Sigmoid colon (tissue), 7 donors: ENCODE measurements at places on chromosomes 6 and 20. TPM values are rescaled to one million over a fixed set of nuclear protein-coding genes. Genes with fewer than 3 reads are reported as not detected.

- no peaks in the 10 kb centered on the region for H3K36me3 ChIP-seq
- H3K4me3 ChIP-seq = no peak overlapping the region
- H3K27ac ChIP-seq = no peak overlapping the region
- no peaks in the 10 kb centered on the region for H3K27me3 ChIP-seq
- no peak for DNase-seq
Observed at GRCh38 chr6:96234444-96234843, 218.7 kb downstream of the FUT9 start.

DNA sequence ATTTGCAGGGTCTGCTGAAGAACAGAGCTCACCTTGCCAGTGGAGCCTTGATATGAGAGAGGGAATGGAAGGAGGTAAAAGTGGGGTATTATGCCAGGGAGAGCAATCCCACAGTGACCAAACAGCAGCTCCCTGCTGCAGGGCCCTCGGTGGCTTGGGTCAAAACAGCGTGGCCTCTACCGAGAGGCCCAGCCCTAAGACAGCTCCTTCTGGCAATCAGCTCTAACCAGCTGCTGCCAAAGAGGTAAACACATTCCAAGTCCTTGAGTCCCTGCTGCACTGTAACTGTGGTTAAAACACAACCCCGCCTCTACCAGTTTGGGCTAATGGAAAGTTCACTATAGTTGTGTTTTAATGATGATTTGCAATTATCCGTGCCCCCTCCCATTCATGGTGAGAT lies 1.4 kb upstream of the DAAM2 start:
- H3K4me1 ChIP-seq = peaks cover 18% of the 10 kb centered on the region
- H3K27me3 ChIP-seq = no peaks in the 10 kb centered on the region
- H3K27ac ChIP-seq = no peak overlapping the region
- no peak overlapping the region for H3K4me3 ChIP-seq

GRCh38 chr6:12266571-12266970 lies 23.6 kb upstream of the EDN1 start:
- no peaks in the 10 kb centered on the region for H3K4me1 ChIP-seq
- H3K36me3 ChIP-seq = no peaks in the 10 kb centered on the region
- H3K27me3 ChIP-seq = no peaks in the 10 kb centered on the region

DNA sequence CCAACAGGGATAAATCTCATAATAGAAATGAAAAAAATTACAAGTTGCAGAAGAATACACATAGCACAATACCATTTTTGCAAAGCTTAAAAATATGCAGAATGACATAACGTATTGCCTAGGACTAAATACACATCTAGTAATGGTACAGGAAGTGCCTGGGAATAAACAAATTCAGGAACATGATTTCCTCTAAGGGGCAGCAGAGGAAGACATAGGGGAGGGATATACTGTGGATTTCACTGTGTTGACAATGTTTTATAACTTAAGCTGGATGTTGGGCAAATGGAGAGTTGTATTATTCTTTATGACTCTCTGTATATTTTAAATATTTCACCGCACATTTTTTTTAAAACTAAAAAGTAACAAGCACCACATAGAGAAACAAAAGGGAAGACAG lies 5.6 kb upstream of the GLO1 start:
- no peak overlapping the region for H3K4me3 ChIP-seq
- peaks cover 7% of the 10 kb centered on the region for H3K4me1 ChIP-seq
- no peaks in the 10 kb centered on the region for H3K27me3 ChIP-seq
- no peaks in the 10 kb centered on the region for H3K36me3 ChIP-seq
- DNase-seq = no peak

DNA sequence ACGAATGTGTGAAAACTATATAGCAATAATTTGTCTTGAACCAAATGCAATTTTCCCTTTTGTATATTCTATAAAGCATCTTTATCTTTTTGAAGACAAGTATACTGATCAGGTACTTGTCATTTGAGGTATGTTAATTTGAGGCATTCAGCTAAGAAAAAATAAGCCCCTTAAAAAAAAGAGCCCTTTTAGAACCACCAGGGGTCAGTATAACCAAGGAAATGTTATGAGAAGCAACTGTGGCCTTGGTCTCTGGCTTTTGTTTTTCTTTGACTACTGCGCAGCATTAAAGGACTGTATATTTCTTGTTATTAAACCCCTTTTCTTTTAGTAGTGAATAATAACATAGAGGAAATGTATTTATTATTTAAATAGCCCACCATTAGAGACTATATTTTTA lies 43.1 kb downstream of the CD109 start:
- no peak for DNase-seq
- H3K27me3 ChIP-seq = no peaks in the 10 kb centered on the region
- H3K4me1 ChIP-seq = peaks cover 11% of the 10 kb centered on the region
- no peak overlapping the region for H3K4me3 ChIP-seq
- H3K27ac ChIP-seq = no peak overlapping the region

GRCh38 chr6:88493717-88494116 lies 327.6 kb upstream of the CNR1 start:
- no peaks in the 10 kb centered on the region for H3K27me3 ChIP-seq
- no peak for DNase-seq
- no peaks in the 10 kb centered on the region for H3K36me3 ChIP-seq
- H3K4me3 ChIP-seq = no peak overlapping the region

Gene IL17F
- total RNA-seq = not detected

Gene LY6G6D
- total RNA-seq = 2.9 TPM

Gene MAFB
- 33.9 TPM for total RNA-seq

Gene TINAG
- total RNA-seq = not detected
